Right renal cortex interstitium (tissue), 3 donors: ENCODE measurements at places on chromosomes 12 and 14.

DNA sequence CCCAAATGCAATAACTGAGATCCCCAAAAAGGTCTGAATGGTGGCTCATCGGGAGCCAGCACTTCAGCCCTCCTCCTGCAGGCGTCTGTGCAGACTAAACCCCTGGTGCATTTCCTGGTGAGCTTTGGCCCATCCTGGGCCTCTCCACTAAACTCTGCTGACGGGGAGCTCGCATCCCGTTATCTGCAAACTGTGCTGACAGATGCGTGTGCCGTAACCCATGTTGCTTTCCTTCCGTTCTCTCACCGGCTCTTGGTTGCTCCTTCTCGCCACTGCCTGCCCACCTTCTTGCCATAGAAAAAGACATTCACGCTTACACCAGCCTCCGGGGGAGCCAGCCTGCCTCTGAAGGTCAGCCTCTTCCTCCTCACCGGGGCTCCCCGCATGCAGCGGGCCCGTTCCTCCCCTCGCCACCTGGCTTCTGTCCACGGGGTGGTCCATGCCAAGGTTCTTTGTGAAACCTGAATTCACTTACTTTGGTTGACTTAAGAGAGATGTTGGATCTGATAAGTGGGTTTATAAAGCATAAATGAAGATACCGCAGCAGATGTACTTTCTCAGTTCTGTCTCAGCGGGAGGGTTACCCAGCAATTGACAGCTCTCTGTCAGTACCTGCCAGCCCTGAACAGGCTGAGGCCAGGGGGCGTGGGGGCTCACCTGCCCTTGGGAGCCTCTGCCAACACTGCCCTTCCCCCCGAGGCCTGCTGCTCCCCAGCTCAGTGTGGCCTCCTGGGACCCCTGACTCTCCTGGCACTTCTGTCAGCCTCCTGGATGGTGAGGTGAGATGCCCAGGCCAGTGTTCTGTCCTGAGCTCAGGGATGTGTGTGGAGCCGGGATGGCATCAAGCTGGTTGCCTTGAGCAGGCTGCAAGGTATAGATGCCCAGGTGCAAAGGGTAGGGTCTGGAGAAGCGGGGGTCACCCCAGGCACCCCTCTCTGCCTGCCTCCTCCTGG is 14.2 kb downstream of the ZFYVE21 start:
- DNase-seq = no peak

- no peak for DNase-seq
Observed at GRCh38 chr14:92649066-92649465, 99.4 kb downstream of the LGMN start.

- DNase-seq = no peak
Observed at GRCh38 chr12:118984161-118984943, 3.0 kb downstream of the SRRM4 start.

DNA sequence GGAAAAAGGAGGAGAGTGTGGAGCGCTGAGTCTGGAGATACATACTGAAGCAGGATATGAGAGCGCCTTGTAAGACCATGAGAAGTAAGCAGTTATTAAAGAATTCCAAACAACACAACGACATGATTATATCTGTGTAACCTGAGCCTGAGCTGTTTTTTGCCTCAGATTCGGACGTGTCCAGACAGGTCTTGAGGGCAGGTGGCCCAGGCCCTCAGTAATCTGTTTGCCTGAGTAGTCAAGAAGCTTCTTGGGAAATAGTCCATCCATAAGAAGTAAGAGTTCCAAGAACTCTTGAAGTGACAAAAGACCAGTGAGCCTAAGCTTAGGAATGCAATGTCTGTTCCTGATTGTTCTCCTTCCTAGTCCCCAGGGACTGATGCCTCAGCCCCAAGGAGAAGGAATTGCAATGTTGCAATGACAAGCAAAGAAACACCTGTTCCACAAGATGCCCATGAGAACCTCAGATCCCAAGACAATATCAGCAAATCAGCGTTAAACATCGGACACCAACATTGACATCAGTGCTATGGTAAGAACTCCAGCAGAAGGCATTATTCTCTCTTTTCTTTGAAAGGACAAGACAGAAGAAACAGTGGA is 34.7 kb upstream of the ADAMTS20 start:
- DNase-seq = no peak

DNA sequence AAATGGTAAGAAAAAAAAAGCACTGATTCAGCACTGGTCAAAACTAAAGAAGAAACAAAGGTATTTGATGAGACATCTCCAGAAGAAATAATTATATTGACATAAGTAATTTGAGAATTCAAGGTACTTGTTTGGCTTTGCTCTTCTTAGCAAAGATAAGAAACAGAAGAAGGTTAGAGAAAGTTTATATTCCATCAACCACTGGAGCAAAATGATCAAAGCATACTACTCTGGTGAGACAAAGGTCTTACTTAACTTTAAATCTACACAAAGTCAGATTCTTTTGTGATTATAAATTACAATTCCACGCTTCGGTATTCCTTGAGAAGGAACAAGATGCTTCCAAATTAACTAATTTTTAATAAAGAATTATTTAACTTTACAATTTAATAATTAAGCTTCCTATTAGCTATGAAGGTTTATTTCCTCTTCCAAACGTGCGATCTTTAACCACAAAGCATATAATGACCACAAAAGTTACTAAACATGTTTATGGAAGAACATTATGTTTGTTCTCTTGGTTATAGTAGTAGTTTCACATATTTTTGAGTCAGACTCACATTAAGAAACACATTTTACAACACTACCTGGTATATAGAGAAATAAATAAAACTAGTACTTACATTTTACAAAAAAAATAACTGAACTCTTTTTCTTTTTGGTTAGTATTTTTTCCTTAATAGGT is 53.4 kb downstream of the METTL25 start:
- DNase-seq = no peak

- DNase-seq = no peak
Observed at GRCh38 chr14:105600939-105601359, 74.6 kb downstream of the TMEM121 start.

DNA sequence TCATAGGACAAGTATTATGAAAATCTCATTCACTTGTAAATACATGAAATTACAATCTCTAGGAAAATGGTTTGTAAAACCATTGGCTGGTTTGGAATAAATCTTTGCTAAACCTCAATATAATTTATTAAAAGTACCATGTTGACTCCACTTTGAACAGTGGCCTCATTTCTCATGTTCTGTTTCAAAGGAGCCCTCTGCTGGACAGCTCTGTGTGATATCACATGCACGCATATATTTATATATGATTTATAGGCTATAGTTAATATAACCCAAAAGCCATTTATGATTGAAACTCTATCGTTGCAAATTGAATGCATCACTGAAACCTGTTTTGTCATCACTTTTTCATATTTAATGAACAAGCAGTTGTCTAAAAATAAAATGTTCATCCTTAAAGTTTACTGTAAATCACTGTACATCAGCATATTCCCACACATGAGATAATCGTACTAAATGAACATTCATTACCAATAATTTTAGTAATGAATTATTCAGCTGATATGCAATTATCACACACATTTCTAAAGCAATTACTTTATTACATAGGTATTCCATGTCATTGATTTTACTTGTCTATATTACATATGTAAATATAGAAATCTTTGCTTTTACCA is 493.8 kb downstream of the NPAS3 start:
- DNase-seq = peak; percentile 10

GRCh38 chr12:54390668-54391551 is 6.4 kb upstream of the ZNF385A start:
- no peak for DNase-seq

GRCh38 chr12:81245458-81245857 is 167.6 kb downstream of the ACSS3 start:
- DNase-seq = peak; percentile 35

- DNase-seq = no peak
Observed at GRCh38 chr14:35695647-35696046, 113.4 kb downstream of the RALGAPA1 start.

GRCh38 chr14:96095058-96095457 is 55.9 kb downstream of the C14orf132 start:
- DNase-seq = no peak

GRCh38 chr12:47878293-47878917 is 26.4 kb downstream of the VDR start:
- DNase-seq = no peak

- DNase-seq = no peak
Observed at GRCh38 chr14:91946622-91947474, 646 bp downstream of the FBLN5 start.

DNA sequence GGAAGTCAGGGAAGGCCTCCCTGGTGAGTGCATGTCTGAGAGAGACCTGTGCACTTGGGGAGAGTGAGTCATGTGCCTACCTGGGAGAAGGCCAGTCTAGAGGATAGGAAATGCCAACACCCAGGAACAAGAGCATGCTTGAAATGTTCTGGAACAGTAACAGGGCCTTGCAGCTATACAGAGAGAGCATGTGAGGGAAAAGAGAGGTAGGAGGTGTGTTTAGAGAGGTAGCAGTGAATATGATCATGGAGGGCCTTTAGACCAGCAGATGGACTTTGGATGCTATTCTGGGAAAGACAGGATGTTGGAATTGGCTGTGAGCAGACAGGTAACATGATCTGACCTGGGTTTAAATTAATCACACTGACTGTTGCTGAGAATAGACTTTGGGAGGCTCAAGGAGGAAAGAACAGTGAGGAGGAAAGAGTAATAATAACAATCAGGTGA is 1143.6 kb downstream of the FLRT2 start:
- DNase-seq = no peak

GRCh38 chr12:103327676-103328075 is 168.1 kb downstream of the C12orf42 start:
- no peak for DNase-seq

DNA sequence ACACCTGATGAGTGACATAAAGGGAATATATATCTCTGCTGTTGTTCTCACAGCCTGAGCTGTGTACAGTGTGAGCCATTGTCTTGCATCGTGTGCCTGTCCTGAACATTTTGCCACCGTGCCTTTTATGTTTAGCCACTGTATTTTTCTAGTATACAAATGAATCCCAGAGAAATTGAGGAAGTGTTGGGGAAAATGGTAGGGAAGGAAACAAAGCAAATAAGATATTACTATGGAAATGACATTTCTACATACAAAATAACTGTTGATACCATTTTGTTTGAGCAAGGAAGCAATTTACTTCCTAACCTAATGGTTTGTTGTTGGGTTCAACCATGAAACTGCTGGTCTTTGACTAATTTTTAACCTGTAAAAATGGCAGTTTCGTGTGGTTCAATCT is 5.5 kb downstream of the PSMA6 start:
- DNase-seq = no peak

DNA sequence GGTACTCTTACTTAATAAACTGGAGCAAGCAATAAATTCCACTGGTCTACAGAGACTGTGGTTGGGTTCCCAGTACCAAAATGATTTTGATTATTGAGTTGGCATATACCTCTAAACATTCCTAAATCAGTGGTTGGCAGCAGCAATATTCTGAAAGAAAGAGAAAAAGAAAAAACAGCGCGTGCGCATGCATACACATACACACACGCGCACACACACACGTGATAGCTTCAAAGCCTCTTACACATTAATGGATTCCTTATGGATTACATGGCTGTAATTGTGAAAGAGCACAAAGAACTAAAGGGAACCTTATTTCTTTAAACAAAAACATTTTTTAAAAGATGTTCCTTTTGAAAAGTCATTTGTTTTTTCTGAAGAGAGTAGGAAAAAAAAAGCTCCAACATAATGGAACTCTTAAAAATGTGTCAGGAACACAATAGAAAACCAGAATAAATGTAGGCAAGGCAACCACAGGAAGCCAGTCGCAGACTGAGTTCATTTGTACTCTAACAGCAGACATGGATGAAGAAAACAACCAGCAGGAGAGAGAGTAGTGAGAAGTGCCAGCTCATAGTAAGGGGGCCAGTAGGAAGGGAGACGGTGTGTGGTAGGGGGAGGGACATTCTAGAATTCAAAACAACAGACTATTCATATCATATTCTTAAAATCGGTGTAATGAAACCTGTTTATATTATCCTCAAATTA is 80.0 kb downstream of the DRAM1 start:
- DNase-seq = no peak

- DNase-seq = no peak
Observed at GRCh38 chr12:56165369-56165768, 7.2 kb downstream of the MYL6 start.

GRCh38 chr14:59422069-59422881 is 42.9 kb downstream of the GPR135 start:
- no peak for DNase-seq

DNA sequence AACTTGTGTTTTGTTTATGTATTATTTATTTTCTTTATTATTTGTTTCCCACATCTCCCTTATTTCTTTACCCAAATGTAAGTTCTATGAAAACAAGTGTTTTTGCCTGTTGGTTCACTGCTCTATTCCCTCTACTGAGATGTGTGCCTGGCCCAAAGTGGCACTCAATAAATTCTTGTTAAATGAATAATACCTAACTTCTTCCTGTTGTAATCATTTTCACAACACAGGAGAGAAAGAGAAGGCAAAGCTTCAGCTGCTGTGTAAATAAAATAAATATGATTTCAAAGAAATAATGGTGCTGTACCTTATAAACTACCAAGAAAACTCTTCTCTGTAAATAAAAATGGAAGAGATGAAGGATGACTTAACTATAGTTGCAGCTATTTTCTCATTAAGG is 116.2 kb downstream of the TRHDE start:
- DNase-seq = no peak

- no peak for DNase-seq
Observed at GRCh38 chr14:33972583-33973081, 21.8 kb upstream of the EGLN3 start.

- DNase-seq = no peak
Observed at GRCh38 chr12:12439636-12440035, 82.8 kb downstream of the BORCS5 start.

DNA sequence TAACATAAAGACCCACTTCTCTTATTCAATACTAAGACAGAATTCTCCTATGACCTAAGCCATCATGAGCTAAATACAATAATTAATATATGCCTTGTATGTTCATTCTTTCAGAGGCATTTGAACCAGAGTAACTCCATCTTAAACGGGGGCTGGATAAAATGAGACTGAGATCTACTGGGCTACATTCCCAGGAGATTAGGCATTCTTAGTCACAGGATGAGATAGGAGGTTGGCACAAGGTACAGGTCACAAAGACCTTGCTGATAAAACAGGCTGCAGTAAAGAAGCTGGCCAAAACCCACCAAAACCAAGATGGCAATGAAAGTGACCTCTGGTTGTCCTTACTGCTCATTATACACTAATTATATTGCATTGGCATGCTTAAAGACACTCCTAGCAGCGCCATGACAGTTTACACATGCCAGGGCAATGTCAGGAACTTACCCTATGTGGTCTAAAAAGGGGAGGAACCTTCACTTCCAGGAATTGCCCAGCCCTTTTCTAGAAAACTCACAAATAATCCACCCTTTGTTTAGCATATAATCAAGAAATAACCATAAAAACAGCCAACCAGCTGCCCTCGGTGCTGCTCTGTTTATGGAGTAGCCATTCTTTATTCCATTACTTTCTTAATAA is 260.7 kb downstream of the SSPN start:
- DNase-seq = no peak

GRCh38 chr12:52362118-52362726 is 5.1 kb downstream of the KRT85 start:
- no peak for DNase-seq

GRCh38 chr14:90445011-90445410 is 48.2 kb downstream of the CALM1 start:
- no peak for DNase-seq
